ENCODE measurements at places on chromosomes 5 and 9. TPM values are rescaled to one million over a fixed set of nuclear protein-coding genes. Genes with fewer than 3 reads are reported as not detected.

GRCh38 chr5:120886351-120886860 lies 422.3 kb downstream of the PRR16 start:
- no peak for DNase-seq

DNA sequence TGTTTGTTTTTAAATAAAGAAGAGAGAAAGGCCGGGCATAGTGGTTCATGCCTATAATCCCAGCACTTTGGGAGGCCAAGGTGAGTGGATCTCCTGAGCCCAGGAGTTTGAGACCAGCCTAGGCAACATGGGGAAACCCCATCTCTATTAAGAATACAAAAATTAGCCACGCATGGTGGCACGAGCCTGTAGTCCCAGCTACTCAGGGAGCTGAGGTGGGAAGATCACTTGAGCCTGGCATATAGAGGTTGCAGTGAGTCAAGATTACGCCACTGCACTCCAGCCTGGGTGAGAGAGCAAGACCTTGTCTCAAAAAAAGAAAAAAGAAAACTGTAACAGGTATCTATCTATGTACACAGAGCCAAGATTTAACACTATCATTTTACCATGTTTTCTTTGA lies 34.2 kb upstream of the CDC42SE2 start:
- DNase-seq: no peak

The GNG10 gene
- polyA plus RNA-seq: 41.6 TPM

DNA sequence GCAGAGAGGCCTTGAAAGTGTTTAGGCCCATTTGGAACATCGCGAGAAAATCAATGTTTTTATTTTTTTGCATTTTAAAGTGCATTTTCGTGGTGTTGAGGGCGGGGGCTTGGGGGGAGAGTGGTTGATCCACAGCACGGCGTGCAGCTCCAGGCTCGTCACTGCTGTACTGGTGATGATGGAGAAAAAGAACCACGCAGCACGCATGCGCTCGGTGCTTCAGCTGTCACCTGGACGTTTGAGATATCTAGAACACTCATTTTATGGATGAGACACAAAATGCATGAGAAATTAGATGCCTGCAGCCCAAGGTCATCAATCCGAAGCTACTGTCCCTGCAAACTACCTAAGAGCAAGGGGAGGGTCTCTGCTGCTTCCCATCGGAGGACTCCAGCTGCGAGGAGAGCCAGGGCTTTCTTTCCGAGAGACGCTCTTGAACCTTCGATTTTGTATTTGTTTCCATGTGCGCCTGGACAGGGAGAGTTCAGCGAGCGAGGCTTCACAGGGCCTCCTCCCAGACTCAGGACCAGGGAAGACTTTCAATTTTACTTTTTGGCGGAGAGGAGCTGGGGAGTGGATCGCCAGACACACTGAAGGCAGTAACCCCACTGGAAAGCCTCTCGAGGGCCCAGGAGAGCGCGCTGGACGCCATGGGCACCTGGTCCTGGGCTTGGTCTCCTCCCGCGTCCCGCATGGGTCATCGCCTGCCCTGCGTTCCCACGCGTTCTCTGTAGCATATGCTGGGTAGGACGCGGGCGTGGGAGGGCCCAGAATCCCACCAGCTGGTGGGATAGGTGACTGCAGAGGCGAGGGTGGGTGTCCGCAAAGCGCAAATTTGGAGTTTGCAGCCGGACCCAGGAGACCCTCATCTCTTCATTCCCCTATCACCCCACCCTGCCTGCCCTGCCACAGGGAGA lies 2.5 kb downstream of the DMRT2 start:
- DNase-seq: no peak

- no peak for DNase-seq
Observed at GRCh38 chr5:90853750-90854149, 295.2 kb downstream of the ADGRV1 start.

The GABRB2 gene
- 0.18 TPM for polyA plus RNA-seq

The C9orf153 gene
- 0.22 TPM for polyA plus RNA-seq

DNA sequence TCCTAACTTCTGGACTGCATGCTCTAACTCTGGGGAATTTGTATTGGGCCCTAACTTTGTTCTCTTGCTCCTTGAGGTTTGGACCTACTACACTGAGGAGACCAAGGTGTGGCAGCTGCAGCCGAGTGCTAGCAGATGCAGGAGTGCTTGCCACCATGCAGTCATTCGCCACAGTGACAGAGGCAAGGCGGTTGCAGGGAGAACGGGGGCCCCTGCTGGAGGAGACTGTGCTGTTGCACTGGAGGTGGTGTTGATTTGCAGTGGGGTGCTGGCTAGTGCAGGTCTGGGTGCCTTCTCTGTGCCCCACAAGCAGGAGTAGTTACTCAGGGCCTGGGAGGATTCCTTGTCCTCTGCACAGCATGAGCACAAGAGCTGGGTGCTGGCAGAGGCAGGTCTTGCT lies 22.4 kb upstream of the DIRAS2 start:
- DNase-seq: no peak

DNA sequence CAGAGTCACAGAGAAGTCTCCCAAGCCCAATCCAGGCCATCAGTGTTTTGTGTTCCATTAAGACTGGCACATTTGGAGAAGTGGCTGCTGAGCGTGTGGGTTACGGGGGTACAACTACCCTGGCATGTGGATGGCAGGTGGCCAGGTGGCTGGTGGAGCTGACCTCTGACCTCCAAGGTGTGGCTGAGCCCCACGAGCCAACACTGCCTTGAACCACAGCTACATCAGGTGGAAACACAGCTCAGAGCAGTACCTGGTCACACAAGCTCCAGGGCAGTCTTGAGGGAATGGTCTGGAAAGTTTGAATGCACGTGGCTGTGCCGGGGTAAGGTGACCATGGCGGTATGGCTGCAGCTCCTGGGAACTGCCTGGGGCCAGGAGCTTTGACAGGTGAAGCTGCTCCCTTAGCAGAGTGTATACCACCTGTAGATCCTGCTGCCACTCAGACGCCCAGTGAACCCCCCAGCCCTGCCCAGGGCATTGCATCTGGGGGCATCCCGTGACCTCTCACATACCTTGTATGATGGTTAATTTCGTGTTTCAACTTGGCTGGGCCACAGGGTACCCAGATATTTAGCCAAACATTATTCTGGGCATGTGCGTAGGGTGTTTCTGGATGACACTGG lies 207.9 kb downstream of the GADD45G start:
- DNase-seq: no peak

- DNase-seq: no peak
Observed at GRCh38 chr9:123425261-123425821, 69.3 kb downstream of the CRB2 start.

DNA sequence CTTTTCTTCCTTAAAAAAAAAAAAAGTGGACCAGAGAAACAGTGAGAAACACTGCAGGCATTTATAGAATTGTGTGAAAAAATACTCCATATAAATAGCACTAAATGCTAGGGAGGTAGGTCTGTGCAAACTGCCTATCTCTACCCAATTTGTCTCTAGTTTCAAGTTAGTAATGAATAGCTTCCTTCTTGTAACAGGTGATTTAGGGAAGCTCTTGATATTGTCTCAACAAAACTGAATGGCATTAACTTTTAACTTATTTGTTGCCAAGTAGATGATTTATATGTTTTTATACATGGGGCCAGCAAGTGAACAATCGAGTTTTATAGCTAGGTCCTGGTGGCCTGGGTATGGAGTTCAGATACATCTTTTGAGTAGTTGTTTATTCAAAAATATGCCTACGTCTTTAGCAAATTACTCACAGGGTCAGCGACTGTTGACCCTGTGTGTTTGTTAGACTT lies 283.6 kb downstream of the NR3C1 start:
- no peak for DNase-seq

The NFX1 gene
- polyA plus RNA-seq: 25.6 TPM

GRCh38 chr5:82794876-82795275 lies 282.3 kb downstream of the TMEM167A start:
- DNase-seq: no peak

DNA sequence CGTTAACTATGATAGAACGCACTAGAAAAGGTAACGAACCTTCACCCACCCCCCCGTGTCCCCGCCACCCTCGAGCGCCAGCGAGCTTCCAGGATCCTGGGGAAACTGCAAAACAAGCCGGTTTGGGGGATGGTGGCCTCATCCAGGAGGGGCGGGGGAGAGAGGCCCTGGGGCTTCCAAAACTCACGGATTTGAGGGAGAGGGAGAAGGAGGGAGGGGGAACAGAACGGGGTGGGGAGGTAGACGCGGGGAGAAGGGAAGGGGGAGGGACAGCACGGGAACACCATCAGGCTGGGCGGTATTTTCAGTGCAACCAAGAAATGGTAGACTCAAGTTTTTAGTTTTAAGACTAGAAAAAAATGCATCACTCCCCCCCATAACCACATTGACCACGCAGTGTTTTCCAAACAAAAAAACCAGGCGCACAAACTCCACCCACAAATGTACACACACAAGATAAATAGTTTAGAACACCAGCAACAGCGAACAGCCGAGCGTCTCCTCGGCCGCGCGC lies 1.4 kb downstream of the NRARP start:
- DNase-seq: no peak

The FRMPD1 gene
- 19.2 TPM for polyA plus RNA-seq

DNA sequence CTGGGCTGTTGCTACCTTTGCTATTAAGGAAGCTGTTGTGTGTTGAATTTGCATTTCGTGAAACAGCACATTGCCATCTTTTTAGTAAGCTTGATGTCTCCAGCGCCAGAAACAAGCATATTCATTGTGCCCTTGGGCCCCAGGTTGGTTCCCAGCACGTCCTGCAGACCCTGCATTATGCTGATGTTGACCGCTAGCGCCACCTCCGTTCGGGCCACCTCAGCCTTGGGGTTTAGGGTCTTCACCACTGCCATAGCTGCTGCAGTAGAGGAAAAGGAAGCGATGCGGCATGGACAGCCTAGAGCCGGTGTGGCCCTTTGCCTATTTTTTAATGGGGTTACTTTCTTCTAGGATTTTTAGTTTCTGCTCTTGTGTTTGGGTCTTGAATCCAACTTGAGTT lies 23.8 kb upstream of the OTULIN start:
- DNase-seq: no peak

GRCh38 chr5:87885758-87886157 lies 382.9 kb downstream of the TMEM161B start:
- DNase-seq: no peak

The ENTR1 gene
- polyA plus RNA-seq: 31.5 TPM

GRCh38 chr5:128536254-128537220 lies 1.5 kb downstream of the FBN2 start:
- DNase-seq: peak; percentile 75

DNA sequence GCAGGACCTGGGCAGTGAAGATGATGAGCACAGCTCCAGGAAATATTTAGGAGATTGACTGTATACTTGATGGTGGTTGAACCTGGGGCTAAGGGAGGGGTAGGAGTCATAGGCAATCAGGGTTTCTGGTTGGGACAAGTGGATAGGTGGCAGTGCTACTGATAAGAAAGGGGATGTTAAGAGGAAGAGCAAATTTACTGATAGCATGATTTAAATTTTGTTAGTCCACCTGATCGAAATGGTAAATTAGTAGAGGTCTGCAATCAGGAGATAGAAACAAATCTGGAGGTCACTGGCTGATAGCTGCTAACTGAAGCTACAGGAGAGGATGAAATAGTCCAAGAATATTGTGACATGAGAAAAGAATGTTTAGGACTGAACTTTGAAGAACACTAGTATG lies 5.7 kb upstream of the C5orf34 start:
- DNase-seq: no peak

The SLC25A2 gene
- polyA plus RNA-seq: not detected

GRCh38 chr9:72592502-72593403 lies 71.3 kb downstream of the TMC1 start:
- peak; percentile 69 for DNase-seq

The IFNK gene
- not detected for polyA plus RNA-seq

The ADRB2 gene
- 1.5 TPM for polyA plus RNA-seq

DNA sequence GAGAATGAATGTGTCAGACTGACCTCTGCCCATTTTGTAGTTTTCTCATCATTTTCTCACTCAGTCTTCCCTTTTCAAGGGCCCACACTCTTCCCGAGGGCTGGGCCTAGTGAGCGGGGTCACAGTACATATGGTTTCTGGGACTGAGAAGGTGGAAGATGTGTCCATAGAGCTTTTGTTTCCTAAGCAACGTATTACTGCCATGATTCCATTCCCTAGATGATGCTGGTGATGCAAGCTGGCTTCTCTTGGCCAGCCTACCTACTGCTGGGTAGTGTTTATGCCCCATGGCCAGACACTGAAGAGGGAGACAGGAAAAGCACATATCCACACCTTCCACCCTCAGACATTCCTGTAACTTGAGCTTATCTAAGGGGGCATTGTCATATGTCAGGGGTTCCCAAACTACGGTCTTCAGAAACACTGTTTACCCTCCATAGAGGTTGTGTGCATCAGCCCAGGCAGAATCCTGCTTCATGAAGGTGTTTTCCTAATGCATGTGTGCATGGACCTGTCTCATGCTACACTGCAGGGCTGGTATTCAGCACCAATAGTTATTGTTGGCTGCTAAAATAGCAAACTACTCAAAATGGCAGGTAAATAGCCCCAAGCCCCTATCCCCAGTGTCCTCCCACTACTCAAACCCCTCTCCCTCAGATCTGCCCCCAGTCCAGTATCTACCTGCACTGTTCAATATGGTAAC lies 9.5 kb downstream of the IRF1 start:
- no peak for DNase-seq

GRCh38 chr9:127423476-127423933 lies 677 bp upstream of the ZNF79 start:
- DNase-seq: no peak

DNA sequence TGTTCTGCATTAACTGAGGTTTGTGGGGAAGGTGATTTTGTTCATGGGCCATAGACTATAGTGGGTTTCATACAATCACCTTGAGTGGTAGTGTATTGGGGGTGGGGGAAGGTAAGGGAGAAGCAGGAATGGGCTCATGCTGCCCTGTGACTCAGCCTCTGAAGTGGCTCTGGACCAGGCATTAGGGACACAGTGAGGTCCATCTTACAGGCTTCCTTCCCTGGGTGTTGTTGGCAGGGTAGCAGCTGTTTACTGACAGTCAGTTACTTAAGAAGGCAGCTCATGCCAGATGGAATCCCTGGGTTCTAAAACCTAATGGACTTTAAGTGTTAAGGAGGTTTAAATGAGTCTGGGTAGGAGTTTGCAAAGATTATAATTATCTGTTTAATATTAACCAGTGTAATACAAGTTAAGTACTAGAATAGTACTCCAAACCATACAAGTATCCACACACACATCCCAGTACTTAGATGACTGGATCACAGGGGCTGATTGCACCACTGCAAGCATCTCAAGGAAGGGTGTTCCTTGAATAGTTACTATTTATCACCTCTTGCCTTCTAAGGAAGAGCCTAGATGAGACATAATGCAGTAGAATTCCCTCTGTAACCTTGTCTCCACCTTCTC lies 59.3 kb downstream of the CAST start:
- DNase-seq: no peak

DNA sequence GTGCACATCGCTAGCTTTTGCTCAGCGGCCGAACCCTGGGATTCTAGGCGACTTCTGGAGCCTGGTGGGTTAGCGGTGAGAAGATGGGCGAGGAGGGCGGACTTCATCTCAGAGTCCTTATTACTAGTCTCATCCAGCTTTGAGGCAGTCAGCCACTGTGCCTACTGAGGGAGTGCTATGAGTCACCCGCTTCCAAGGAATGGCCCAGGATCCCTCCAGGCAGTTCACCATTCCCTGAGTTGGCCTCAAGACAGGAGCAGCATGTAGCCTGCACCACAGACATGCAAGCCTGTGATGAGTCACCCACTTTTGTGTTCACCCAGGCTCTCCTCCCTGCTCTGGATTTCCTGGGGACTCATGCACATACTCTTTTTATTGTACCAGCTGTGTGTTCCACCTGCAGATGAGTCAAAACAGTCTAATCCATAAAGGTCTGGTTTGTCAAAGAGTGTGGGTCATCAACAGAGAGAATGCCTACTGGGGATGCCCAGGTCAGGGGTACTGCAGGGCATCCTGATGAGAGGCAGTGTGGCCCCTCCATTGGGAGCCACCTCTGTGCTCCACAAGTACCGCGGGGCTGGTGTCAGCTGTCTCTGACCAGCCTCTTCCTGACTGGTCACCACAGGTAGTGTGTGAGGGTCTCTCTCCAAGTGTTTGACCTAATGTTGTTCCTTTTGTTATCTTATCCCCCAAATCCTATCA lies 20.2 kb downstream of the SLC22A5 start:
- no peak for DNase-seq
